Activated CD4-positive, alpha-beta T cell treated with anti-CD3 and anti-CD28 coated beads for 36 hours (primary cell): ENCODE measurements at places on chromosomes 11 and 22. TPM values are rescaled to one million over a fixed set of nuclear protein-coding genes. Genes with fewer than 3 reads are reported as not detected.
A peak's percentile ranks its signal among the peaks of the same experiment; 100 is the strongest.

Gene OR52H1
- not detected for total RNA-seq

Gene MYO7A
- 0.23 TPM for total RNA-seq

Gene TAF10
- 152 TPM for total RNA-seq

- DNase-seq, result no peak
Observed at GRCh38 chr11:74754507-74755252, 6.0 kb downstream of the RNF169 start.

DNA sequence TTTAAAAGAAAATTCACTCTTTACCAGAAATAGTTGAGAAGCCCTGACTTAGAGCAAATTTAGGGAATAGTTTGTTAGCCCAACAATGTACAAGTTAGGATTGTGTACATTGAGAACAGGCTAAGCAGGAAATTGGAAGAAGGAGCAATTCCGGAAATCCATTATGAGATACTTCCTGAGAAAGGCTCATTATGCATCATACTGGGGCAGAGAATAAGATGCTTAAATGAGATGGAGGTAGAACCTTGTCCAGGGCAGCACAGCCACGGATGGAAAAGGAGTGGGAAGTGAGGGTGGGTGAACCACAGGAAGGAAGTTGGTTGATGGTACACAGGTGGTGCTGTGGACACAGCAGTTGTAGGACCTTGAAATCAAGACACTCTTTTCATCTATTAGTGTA, 180.2 kb downstream of the PGR start:
- DNase-seq, result no peak

GRCh38 chr22:24728790-24729637, 45.5 kb downstream of the PIWIL3 start:
- no peak for DNase-seq

DNA sequence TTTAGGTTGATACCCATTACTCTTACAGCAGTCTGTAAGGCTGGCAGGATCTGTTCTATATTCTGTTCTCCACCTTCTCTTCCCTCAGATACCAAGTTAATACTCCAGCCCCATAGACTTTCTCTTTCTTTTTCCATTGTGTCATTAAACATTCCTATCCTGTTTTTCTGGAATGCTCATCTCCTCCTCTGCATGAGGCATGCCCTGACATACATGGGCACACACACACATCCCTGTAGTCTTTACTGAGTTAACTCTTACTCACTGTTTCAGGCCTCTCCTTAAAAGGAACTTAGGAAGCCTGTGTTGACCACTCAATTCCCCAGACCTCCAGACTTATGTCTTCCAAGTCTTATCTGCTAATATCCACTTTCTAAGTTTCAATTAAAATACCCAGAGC, 476.8 kb downstream of the METTL15 start:
- DNase-seq, result no peak

DNA sequence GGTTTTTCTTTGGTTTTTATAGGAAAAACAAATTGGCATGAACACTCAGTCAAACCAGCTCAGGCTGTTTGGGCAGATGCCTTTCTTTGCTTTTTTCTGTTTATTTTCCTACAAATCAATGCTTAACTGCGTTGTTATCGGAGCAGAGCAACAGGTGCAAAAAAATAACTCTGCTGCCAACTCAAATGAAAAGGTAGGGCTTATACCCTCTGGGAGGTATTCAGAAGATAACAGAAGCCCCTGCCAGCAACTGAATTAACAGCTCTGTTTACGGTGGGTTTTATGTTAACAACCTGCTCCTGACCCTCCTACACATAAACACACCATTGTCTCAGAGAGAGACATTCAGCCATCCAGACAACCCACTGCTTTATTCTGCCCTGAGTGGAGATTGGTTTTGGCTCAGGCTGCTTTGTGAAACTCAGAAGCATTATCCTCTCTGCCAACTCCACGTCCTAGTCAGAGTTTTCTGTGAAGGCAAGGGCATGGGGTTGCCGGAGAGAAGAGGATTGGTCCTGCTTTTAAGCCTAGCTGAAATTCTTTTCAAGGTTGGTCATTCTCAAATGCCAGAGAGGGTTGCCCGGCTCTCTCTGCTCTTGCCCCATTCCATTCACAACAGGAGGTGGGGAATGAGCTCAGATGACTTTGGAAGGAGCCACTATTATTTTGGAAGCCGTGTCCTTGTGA, 11.4 kb downstream of the EHF start:
- DNase-seq, result no peak

DNA sequence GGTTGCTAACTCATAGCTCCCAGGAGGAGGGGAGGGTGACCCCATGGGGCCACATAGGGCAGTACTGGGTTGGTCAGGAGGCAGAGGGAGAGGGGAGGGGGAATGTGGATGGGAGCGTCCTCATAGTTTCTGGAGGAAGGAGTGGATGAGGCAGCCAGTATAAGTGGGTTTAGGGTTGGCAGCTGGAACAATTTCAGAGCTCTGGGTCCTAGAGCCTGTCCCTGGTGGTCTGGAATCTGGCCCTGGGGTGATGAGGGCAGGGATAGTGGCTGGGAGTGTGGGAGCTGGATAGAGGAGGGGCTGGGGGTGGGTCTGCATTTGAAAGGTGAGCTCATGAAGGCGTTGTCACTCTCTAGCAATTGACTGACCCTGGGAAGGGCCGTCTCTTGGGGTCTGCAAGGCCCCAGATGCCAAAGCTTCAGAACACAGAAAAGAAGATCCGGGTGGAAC, 5.3 kb upstream of the MRGPRG start:
- no peak for DNase-seq

DNA sequence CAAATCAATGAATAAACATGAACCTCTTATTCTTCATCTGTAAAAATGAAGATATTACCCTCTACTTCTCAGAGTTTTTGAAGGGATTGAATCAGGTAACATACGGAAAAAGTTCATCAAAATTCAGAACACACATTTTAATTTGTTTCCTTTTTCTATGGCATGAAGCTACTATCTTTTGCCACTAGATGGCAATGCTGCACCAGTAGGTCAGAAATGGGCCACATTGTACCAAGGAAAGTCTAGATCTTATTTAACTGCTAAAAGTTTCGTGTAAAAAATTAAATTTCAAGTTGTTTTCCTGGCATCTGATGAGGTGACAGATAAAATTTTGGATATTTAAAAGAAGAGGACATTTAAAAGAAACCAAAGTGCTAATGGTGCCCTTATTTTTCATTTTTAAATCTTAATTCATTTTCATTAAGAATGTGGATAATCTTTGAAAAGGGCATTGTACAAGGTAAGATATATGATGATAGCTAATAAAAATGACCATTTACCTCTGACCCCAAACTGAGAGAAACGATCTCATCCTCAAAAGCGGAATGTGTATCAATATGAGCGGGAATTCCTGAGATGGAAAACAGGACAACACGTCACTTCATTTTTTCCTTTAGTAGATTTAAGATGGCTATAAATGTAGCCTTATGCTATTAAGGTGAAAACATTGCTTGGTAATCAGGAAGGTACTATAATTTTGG, 16.1 kb downstream of the ALKBH8 start:
- DNase-seq, result peak; percentile 45
